ENCODE measurements at places on chromosomes 1 and 21. TPM values are rescaled to one million over a fixed set of nuclear protein-coding genes. Genes with fewer than 3 reads are reported as not detected.

DNA sequence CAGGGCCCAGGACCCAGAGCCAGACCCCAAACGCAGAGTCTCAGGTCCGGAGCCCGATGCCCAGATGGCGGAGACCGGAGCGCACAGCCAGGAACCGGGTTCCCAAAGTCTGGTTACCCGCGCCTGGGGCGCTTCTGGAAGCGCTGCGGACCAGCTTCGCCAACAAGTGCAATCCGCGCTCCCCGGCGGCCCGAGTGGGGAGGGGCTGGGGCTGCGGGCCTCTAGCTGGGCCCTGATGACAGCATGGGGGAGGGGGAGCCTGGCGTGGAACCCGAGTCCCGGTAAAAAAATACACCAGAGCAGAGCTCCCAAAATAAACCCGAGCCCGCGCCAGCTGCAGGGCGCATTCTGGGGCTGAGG lies 494 bp downstream of the NT5C1A start:
- DNase-seq, result peak; percentile 89

DNA sequence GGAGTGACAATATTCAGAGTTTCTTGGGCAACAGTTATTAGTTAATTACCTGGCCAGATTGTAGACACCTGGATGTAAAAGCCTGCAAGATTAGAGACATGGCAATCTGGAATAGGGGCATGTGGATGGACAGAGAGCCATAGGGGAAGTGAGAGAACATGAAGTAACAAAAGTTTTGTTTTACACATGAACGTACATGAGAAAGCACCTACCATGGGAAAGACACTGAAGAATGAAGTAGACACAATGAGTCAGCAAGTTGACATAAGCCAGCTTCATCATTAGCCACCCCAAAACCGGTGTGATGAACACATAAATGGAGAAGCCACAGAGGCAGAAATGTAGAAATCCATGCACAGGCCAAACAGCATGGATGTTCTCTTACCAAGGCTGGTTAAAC lies 462.1 kb upstream of the C1orf87 start:
- no peak for DNase-seq

The OLFML2B gene
- 2.2 TPM for total RNA-seq

- peak; percentile 78 for DNase-seq
Measured at GRCh38 chr1:225881081-225881958, 860 bp downstream of the TMEM63A start.

DNA sequence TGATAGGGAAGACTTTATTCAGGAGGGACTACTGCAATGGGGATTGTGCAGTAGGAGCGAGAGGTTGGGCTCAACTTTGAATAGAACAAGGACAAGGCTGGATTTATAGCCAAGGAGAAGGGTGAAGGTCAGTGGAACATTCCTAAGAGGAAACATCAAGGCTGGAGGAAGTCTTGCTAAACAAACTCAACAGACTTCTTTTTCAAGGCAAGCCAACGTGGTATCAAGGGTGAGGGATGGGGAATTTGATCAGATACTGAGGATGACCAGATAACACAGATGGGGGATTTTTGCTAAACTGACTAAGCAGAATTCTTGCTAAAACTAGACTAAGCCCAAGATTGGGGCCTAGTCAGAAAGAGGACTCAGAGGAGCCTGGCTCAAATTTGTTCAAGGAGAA lies 107.3 kb downstream of the DUSP10 start:
- no peak for DNase-seq

- DNase-seq, result no peak
Measured at GRCh38 chr1:197776351-197777105, 1.2 kb upstream of the DENND1B start.

GRCh38 chr1:240635466-240636256 lies 23.7 kb upstream of the GREM2 start:
- DNase-seq, result no peak

- no peak for DNase-seq
Measured at GRCh38 chr1:3543076-3544039, 68.0 kb downstream of the MEGF6 start.

- no peak for DNase-seq
Measured at GRCh38 chr21:45285266-45285931, 2.3 kb downstream of the POFUT2 start.

DNA sequence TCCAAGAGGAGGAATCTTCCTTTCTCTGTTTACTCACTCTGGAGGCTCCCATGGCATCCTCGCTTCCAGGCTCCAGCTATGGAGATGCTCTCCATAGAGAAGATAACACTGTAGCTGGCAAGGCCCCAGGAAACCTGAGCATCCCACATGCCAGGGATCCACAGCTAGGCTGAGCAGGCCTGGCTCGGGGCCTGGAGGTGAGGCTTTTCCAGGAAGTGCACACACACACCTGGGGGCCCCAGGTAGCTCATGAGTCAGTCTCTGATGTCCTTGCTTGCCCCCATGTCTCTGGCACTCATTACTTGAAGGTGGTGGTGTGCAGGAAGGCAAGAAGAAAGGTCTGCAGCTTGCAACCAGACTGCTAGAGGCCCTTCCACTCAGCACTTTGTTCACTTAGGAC lies 5.5 kb upstream of the LCE5A start:
- no peak for DNase-seq

DNA sequence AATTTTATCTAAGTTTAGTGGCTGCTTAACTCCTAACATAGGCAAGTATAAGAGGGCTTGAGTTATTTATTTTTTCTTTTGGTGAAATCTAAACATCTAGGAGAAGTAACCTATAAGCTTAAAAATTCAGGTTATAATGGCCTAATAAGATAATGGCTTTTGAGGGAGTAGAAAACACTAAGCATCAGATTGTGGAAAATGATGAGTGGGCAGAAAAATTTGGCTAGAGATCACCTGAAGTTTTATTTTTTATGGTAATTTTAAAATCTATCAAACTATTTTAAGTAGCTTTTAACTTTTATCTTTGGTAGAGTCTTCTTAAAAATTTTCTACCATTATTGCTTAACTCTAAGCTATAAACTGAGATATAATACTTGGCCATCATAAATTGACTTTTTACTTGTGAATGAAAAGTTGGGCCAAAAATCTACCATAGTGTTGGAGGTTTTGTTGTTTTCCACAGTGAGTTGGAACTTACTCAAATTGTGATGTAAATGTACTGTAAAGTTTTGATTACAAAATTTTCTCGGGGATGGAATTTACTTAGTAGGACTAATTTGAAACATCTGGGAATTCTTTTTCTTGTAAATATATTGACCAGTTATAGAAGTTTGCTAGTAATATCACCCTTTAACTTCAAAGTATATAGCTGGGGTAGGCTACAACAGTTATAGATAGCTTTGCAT lies 63.9 kb downstream of the USP25 start:
- DNase-seq, result no peak

GRCh38 chr1:77504986-77505385 lies 177.5 kb downstream of the ZZZ3 start:
- no peak for DNase-seq

The OR2T29 gene
- total RNA-seq, result not detected

DNA sequence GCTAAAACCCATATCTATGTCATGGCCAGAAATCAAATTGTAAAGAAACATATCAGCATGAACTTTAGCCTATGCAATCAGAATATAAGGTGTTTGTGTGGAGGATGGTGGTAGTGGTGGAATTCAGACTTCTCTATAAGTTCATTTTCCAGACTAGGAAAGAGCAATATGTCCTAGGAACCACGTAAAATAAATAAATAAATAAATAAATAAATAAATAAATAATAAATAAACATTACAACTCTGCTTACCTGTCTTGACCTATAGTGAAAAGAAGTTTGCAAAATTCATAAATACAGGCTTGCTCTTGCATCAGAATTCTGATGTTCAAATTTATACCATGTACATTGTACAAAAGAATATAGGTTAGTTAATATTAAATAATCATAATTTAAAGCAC lies 1382.6 kb upstream of the ADGRL2 start:
- DNase-seq, result no peak

DNA sequence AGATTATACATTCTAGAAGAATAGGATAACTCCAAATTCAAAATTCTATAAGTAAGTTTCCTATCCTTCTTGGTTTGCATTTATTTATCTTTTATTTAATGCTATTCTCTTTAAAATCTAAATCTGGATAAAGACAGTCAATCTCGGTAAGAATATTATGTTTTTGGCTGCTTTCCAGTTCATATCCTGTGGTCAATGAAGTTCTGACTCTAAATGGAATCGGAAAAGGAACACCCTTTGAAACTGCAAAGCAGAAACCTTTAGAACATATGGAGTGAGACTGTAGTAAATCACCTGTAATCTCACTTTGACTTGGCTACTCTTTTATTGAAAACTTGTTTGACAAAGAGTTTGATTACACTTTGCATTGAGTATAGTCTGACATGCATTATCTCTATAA lies 85.2 kb downstream of the KIFAP3 start:
- no peak for DNase-seq

Data from Right ventricle myocardium superior (tissue), 1 donor.